ENCODE measurements at places on chromosomes 11 and 22.

DNA sequence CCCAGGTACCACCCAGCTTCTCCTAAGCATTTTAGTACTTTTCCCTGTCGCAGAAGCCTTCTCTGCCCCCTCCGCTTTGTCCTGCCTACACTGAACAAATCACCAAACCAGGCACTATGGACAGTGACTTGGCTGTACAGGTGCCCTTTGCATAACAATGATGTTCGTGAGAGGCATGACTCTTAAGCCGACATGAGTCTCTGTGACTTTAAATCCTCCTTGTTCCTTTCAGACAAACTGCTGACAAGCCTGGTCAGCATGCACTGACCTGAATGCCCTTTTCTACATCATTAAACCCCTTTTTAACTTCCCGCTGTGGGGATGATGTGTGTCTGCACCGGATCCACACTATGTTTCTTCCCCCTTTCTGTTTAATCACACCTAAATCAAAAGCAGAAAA, 16.6 kb downstream of the CAVIN3 start:
- DNase-seq: no peak

DNA sequence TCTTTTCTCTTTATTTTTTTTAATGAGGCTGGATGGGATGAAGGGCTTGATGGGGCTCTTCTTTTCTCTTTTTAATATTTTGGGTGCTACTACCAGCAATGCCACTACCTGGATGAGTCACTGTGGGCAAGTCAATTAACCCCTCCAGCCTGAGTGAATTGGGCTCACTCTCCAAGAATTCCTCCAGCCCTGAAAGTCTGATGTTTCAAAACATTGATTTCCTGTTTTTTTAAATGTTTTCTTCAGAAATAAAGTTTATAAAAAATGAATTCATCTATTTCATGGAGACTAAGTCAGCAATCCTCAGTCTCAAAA, 812 bp upstream of the OR5A2 start:
- no peak for DNase-seq

DNA sequence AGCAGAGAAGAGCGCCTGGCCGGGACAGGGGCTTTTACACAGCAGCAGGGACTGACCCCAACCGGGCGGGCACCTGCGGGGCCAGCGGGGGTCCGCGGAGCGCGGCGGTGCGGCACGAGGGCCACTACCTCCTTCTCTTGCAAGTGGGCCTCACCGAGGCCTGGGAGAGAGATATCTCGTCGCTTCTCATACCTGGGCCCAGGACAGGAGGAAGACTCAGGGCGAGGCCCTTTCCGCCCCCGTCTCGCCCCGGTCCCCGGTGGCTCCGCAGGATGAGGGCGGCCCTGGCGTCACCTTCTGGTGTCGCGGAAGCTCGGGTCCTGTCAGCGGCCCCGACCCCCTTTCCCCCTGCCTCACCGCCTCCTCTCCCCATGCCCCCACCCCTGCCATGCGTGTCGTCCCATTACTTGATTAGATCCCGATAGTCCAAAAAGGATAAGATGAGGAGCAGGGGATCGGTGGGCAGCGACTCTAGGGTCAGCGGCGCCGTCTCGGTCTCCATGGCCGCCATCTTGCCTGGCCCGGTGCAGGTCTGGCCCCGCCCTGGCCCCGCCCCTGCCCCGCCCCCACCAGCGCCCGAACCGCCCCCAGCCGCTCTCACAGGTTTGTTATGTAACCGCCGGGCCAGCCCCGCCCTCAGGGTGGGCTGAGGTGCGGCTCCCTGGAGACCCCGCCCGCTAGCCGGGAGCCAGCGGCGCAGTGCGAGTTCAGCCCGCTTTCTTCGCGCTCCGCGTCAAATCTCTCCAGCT, at the start of gene FBXO3:
Gene FBXO3 (minus strand): TSS at position 534 of the 749 bp plus-strand sequence. CDS start 23 bp downstream, at position 511.
- peak; percentile 91 for DNase-seq

DNA sequence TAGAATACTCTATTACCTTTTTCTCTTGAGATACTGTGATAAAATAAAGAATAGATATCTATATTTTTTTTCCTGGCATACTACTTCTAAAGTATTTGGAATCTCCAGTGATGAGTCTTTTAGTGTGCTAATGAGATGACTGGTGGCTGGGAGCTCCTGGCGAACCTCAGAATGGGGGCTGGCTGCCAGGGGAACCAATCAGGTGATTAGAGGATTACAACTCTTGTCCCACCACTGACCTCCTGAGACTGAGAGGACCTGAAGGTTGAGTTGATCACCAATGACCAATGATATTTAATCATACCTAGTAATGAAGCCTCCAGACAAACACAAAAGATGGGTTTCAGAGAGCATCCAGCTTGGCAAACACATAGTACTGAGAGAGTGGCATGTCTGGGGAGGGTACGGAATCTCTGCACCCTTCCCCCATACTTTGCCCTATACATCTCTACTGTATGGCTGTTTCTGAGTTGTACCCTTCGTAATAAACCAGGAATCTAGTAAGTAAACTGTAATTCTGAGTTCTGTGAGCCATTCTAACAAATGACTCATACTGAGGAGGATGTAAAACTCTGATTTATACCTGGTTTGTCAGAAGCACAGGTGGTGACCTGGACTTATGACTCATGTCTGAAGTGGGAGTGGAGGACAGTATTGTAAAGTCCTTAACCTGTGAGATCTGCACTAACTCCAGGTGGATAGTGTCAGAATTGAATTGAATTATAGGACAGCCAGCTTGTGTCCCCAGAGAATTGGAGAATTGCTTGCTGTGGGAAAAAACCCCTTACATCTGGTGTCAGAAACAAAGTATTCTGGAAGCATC, 325.3 kb upstream of the LRRC4C start:
- peak; percentile 39 for DNase-seq

- no peak for DNase-seq
These were observed 12.5 kb downstream of the RTL6 start for GRCh38 chr22:44485494-44485893.

DNA sequence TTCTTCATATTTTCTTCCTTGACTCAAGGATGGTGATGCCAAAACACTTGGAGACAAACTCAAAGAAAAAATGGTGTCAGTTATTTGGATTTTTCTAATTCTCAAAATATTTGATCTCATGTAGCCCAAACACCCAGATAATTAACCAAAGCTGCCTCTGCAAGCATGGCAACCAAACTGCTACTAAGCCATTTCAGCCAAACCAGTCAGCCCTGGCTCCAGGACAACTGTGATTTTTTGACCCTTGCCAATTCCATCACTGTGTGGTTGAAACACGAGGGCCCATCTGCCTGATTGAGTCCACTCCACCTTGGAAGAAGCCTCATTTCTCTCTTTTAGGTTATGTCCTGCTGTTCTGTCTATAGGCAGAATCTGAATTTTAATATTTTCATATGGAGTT, 277.4 kb downstream of the BLID start:
- no peak for DNase-seq

DNA sequence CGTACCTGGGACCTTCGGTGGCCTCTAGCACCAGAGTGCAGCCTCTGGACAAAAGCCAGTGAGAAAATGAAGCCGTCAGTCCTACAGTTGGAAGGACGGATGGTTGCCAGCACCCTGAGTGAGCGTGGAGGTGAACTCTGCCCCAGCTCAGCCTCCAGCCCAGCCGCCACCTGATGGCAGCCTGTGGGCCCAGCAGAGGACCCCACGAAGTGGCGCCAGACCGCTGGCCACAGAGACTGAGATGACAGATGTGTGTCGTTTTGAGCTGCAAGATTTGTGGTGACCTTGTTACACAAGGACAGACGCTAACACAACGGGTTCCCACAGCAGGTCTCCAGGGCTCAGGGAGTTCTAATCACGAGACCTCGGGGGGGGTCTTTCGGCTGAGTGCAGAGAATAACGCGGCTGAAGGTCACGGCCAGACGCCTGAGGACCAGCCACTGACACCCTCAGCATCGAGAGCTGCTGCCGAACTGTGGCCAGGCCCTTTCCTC, 75.0 kb downstream of the BRD1 start:
- DNase-seq: no peak

- no peak for DNase-seq
These were observed 17.8 kb upstream of the TP53I11 start for GRCh38 chr11:44968510-44968909.
